Inflammatory macrophage treated with lipopolysaccharide for 1 hour (primary cell): ENCODE measurements at places on chromosomes 3 and 15.

DNA sequence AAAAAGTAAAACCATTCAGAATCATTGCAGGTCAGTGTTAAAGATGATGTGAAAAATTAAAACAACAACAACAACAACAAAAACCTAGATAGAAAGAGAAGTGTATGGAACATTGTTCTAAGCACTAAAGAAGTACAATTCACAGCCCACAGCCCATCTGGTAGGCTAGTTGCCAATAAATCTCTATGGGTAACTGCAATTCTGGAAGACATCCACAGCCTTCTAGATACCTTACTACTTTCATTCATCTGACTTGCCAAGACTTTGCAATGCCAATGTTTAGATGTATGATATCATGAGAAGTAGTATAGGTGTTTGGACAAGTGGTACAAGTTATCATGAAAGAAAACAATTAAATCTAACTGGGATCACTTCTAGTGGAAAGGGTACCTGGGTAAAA, 198.6 kb downstream of the VGLL3 start:
- no peak for DNase-seq

DNA sequence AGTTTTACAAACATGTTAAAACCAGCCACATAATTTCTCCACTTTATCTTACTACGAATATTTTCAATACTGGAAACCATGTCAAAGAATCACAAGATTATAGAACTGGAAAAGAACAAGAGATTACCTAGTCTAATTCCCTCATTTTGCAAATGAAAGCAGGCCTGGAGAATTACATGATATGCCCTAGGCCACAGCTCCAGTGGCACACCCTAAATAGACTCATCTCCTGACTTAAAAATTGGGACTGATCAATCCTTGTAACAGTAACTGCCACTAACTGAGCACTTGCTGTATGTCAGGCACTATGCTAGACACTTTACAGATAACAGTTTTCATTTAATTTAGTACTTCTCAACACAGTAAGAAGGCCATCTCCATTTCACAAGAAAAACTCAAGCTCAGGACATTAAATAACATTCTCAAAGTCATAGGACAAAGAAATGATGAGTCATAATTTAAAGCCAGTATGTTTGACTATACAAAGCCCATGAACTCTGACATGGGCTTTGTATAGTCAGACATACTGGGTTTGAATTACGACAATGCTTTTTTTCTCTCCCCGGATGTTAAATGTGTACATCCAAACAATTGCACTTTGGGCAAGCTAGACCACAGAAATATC, 9.4 kb downstream of the IGSF11 start:
- no peak for DNase-seq

- DNase-seq = no peak
These were observed 64.2 kb downstream of the ABTB1 start for GRCh38 chr3:127736801-127737539.

- DNase-seq = no peak
These were observed 58.3 kb downstream of the HES1 start for GRCh38 chr3:194194051-194194756.

DNA sequence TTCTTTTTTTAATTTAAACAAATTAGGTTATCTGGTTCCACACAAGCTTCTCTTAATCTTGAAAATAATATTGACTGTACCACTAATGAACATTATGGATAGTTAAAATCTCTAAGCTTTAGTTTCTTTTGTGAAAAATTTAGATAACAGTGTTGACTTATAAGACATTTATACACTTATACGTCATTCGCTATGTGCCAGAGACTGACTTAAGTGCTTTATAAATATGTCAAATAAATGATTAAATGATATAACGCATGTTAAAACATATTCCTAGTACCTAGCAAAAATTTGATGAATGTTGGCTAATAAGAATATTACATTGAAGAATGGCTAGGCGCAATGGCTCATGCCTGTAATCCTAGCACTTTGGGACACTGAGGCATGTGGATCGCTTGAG, 96.3 kb downstream of the PCCB start:
- no peak for DNase-seq

DNA sequence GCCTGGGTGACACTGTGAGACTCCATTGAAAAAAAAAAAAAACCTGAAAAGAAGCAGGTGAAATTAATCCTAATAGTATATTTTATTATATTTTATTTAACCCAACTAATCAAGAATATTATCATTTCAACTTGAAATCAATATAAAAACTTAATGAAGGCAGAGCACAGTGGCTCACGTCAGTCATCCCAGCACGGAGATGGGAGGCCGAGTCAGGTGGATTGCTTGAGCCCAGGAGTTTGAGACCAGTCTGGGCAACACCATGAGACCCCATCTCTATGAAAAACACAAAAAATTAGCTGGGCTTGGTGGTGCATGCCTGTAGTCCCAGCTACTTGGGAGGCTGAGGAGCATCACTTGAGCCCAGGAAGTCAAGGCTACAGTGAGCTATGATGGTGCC, 33.3 kb upstream of the SLC41A3 start:
- no peak for DNase-seq

- DNase-seq = no peak
These were observed 243.1 kb downstream of the GABRG3 start for GRCh38 chr15:27214032-27214431.

- DNase-seq = no peak
These were observed 51.5 kb downstream of the RAD18 start for GRCh38 chr3:8911781-8912180.

DNA sequence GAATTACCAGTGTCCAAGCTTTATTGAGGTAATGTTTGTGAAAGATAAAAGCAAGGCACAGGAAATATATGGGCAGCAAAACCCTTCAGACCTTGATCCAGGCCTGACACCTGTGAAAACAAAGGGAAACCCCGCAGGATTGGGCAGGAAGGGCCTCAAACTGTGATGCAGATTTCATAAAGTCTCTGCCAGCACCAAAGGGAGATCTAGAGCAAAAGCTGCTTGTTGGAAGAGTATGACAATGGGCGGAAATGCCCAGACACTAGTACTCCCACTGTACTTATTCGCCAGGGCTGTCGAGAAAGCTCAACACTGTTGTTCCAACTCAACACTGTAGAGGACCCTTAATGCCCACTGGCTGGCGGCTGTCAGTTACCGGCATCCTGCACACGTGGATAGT, 207.9 kb downstream of the CD47 start:
- no peak for DNase-seq

- DNase-seq = peak; percentile 45
These were observed 14.2 kb upstream of the COLQ start for GRCh38 chr3:15535732-15536131.

DNA sequence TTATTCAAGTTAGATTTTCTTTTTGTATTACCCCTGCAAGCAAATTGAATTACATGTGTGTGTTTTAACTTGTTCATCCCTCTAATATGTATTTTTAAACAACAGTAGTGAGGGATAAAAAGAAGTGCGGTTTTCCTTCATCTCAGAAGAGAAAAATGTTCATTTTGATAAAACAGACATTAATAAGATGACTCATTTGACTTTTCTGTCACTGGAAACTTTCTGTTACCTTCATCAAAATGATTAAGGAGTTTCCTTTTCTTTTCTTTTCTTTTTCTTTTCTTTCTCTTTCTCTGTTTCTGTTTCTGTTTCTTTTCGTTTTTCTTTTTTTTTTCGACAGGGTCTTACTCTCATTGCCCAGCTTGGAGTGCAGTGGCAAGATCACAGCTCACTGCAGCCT, 53.0 kb downstream of the ECT2 start:
- DNase-seq = no peak

GRCh38 chr15:70453766-70454165, 309.6 kb downstream of the UACA start:
- no peak for DNase-seq

- no peak for DNase-seq
These were observed 23.1 kb downstream of the ISG20 start for GRCh38 chr15:88661761-88662556.

DNA sequence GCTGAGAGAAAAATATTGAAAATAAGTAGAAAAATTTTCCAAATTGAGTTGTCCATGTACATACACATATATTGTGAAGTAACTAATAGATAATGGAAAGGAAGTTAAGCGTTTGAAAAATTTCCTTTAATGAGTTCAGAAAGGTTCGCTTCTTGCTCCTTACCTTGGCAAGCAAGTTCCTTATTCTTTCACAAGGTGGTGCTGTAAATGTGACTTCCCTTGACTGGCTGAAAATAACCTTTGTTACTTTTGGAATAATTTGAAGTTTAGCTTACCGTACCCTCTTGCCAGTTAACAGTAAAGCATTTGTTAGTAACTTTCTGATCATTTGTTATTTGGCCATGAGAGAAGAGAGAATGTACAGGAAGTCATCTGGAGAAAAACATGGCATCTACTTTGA, 41.6 kb downstream of the PYDC2 start:
- DNase-seq = no peak
